Stimulated activated CD8-positive, alpha-beta memory T cell treated with anti-CD3 and anti-CD28 coated beads, Interleukin-4, amount 100 ng/mL, for 1 hour (primary cell): ENCODE measurements at places on chromosomes 11 and 22.

- DNase-seq = no peak
Observed at GRCh38 chr11:37595845-37596244, 997.8 kb upstream of the RAG2 start.

GRCh38 chr11:22976146-22976545, 115.9 kb upstream of the CCDC179 start:
- no peak for DNase-seq

GRCh38 chr22:30763815-30764673, 69.4 kb downstream of the OSBP2 start:
- DNase-seq = no peak

- DNase-seq = peak; percentile 36
Observed at GRCh38 chr11:47177229-47177845, 658 bp upstream of the ARFGAP2 start.

- no peak for DNase-seq
Observed at GRCh38 chr11:10941871-10942270, 84.0 kb upstream of the ZBED5 start.

- no peak for DNase-seq
Observed at GRCh38 chr11:68204402-68204801, 8.7 kb downstream of the KMT5B start.

DNA sequence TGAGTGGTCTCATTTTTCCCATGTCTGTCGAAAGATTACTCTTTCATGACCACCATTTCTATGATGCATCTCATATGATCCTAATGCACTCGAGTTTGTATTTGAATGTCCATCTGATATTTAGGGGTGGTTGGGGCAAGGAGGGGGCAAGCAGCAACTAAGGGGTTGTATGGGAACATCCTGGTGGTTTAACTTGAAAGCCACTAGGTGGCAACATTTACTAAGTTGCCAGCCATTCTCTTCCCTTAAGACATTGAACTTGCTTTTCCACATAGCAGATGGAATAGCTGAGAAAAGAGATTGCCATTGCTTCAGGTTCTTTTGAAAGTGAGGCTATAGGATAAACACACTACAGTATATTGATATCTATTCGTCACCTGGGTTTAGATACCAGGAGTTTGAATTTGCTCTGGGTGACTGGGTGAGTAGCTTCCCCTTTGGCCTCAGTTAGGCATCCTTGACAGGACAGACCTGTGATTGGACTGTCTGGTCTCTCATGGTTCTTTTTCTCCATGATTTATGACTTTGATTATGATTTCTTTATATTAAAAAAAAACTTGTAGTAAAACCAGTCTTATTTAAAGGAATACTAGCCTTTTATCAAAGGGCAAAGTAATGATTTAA, 32.4 kb downstream of the NF2 start:
- no peak for DNase-seq

DNA sequence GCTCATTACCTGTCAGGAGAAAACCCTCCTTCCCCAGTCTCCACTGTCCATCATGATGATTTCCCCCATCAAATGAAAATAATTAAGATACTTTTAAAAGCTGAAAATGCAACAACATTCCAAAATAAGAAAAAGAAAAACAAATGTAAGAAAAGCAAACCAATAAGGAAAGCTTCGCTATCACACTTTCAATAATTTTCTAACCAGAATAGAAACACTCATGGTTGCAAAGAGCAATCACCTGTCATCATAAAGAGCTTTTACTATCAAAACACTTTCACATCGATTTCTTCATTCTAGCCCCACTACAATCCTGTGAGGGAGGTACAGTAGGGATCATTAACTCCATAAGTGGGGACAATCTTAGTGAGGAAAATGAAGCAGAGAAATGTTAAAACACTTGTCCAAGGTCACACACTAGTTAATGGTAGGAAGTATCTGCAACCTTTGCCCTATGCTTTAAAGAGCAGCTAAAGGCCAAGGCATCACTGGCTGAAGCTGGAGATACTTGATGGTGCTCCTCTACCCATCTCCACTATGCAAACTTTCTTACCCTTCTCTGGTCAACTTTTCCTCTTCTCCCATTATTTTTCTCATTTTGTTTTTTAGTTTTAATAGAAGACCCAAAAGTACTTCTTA, 2.6 kb downstream of the RBM4B start:
- no peak for DNase-seq

- no peak for DNase-seq
Observed at GRCh38 chr22:36740716-36741115, 35.2 kb downstream of the IFT27 start.

- peak; percentile 18 for DNase-seq
Observed at GRCh38 chr11:69101115-69101791, 52.5 kb downstream of the TPCN2 start.

GRCh38 chr11:106585061-106585460, 433.2 kb downstream of the GUCY1A2 start:
- no peak for DNase-seq

- no peak for DNase-seq
Observed at GRCh38 chr22:30568137-30568805, 6.2 kb downstream of the GAL3ST1 start.

DNA sequence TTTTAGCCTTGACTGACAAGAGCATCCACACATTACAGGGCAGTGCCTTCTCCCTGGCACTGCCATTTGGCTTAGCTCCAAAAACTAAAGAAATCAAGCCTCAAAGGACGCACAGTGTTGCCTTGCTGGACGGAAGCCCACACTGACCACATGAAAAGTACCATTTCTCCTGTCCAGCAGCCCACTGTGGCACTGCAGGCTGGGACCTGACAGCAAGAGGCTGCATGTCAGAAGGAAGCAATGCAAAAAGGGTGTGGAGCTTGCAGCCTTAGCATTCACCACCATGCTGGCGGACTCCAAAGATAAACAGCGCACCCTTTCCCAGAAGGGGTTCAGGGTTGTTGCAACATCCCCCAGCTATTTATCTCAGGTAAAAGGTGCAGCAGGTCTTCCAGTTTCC, 109.3 kb upstream of the BMAL1 start:
- no peak for DNase-seq

GRCh38 chr11:133019545-133020371, 512.5 kb downstream of the OPCML start:
- no peak for DNase-seq

GRCh38 chr11:124982043-124982442, 28.0 kb downstream of the CCDC15 start:
- no peak for DNase-seq

DNA sequence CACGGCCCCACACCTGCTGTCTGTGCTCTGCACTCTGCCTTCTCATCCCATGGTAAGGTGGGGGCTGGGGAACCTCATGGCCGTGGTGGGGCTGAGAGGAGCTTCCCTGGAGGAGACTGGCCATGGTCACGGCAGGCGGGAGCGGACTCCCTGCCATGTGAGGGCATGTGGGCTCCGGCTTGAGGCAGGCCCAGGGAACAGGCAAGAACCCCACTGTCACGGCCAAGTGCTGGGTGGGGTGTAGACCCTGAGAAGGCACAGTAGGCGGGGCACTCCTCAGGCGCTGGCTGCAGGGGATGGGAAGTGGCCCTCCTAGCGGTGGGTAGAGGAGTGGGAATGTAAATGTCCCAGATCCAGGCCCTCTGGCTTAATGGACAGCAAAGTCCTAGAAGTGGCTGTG, 1262.7 kb downstream of the BRD1 start:
- DNase-seq = no peak

- no peak for DNase-seq
Observed at GRCh38 chr22:50703726-50704509, 31.3 kb downstream of the SHANK3 start.

- DNase-seq = no peak
Observed at GRCh38 chr11:6655790-6656583, at the start of gene DCHS1. DCHS1 (minus strand) TSS chr11:6655809; CDS start chr11:6641613, 14,196 bp downstream.

DNA sequence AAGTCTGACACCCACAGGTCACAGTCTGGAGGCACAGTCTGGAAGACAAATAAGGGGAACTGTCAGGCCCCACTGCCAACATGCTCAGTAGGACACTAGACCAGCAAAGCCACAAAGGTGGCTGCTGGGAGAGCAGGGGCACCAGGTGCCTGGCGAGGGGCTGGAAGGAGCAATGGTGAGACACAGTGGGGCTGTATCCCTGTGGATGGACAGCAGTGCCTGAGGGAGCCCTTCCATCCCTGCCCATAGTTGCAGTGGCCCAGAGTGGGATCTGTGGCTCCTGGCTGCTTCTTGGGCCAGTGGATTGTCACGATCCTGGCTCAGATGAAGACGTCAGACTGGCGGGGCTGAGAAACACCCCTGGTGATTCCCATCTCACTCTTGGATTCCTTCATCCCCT, 154.6 kb downstream of the DSCAML1 start:
- DNase-seq = no peak

GRCh38 chr22:30208631-30209603, 37.6 kb downstream of the LIF start:
- DNase-seq = no peak

- DNase-seq = no peak
Observed at GRCh38 chr11:12087075-12088004, 23.1 kb upstream of the MICAL2 start.

GRCh38 chr11:33569333-33569732, 131.3 kb downstream of the C11orf91 start:
- no peak for DNase-seq

GRCh38 chr11:59255281-59255680, 42.6 kb upstream of the MPEG1 start:
- DNase-seq = no peak

GRCh38 chr11:3194016-3194816, 24.4 kb downstream of the MRGPRG start:
- no peak for DNase-seq

DNA sequence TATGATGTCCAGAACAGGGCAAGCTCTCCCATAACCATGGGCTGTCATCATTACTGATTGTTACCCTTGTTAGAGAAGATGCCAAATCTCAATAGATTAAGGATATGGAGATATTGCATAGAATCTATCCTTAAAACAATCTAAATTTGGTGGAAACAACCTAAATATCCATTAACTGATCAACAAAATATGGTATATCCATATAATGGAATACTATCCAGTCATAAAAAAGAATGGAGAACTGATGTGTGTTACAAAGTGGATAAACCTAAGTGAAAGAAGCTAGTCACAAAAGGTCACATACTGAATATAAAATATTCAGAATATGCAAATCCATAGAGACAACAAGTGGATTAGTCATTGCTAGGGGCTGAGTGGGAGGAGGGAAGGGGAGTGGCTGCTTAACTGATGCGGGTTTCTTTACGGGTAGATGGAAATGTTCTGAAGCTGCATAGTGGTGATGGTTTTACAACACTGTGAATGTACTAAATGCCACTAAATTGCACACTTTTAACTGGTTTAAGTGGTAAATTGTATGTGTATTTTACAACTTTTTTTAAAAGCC, 36.1 kb upstream of the SMCO4 start:
- no peak for DNase-seq

DNA sequence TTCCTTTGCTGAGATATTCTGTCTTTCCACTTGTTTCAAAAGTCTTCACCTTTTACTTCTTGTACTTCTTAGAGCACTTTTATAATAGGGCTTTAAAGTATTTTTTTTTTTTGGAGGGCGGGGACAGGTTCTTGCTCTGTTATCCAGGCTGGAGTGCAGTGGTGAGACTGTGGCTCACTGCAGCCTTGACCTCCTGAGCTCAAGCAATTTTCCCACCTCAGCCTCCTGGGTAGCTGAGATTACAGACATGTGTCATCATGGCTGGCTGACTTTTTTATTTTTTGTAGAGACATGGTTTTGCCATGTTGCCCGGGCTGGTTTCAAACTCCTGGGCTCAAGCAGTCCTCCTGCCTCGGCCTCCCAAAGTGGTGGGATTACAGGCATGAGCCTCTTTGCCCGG, 57.9 kb downstream of the DYNC2H1 start:
- no peak for DNase-seq

GRCh38 chr11:17740649-17741235, 6.2 kb downstream of the KCNC1 start:
- no peak for DNase-seq

GRCh38 chr11:415640-416041, 842 bp upstream of the SIGIRR start:
- no peak for DNase-seq

DNA sequence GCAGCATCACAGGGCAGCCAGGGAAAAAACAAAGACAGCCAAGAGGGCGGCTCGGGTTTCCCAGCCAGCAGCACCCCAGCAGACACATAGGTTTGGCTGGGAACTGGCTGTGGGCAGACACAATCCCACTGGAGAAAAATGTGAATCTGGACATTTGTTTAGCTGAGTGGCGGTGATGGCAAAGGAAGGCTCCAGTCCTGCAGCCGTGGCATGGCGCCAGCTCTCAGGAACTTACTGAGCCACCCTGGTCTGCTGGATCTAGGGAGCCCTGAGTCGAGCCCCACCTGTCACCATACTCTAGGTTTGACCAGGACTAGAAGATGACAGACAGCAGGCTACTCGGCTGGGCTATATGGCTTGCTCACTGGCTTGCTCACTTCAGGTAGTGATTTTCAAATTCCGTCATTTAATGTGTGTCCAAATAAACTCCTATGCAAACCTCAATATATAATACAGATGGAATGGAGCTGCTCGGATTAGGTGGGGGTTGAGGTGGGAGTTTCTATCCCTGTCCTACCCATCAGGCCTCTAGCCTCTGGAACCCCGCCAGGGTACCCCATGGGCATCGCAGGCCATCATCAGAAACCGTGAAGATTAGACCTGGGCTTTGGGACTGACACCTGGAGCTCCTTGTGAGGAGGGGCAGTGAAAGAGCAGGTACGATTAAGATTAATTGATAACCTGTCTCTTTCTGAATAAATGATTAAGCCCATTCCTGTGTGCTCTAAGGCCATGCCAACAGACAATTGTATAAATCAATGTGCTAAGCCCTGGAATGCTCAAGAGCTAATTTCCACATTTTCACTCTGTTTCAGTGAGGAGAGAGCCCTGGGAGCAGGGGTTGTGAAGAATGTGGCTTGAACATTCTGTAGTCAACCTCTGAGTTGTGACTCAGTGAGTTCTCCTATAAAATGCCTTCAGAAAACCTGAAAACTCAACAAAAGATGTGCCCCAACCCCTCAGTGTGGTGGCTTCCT, 42.5 kb downstream of the GALNT18 start:
- no peak for DNase-seq

GRCh38 chr11:119361941-119362725, 15.6 kb upstream of the MFRP start:
- no peak for DNase-seq

- no peak for DNase-seq
Observed at GRCh38 chr22:19688301-19689290, 25.7 kb upstream of the SEPTIN5 start.

DNA sequence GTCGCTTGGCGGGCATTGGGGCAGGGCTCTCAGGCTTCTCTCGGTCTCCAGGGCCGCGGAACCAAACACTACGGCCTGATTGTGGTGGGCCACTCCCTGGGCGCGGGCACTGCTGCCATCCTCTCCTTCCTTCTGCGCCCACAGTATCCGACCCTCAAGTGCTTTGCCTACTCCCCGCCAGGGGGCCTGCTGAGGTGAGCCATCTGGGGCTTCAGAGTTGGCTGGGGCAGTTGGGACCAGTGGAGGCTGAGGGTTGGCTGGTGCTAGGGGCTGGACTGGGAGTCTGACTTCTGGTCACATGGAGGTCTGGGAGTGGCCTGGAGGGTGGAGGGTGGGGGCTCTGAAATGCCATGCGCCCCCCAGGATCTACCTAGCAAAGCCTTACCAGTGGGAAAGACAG, 15.3 kb upstream of the MYRF start:
- no peak for DNase-seq

DNA sequence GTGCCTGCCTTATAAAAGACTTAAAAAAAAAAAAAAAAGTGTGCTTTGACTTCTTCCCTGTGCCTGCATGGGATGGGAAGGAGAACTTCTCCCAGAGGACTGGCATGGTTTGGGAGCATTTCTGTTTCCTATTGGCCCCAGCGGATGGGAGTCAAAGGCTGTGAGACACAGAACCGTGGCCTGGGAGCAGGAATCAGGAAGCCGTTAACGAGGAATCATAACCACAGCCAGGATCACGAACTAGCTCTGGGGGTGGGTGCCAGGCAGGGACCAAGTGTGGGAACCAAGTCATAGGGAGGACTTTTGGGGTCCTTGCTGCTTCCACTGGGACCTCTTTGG, 526 bp downstream of the C1QTNF6 start:
- no peak for DNase-seq
